ENCODE measurements at places on chromosomes 1 and 21.

DNA sequence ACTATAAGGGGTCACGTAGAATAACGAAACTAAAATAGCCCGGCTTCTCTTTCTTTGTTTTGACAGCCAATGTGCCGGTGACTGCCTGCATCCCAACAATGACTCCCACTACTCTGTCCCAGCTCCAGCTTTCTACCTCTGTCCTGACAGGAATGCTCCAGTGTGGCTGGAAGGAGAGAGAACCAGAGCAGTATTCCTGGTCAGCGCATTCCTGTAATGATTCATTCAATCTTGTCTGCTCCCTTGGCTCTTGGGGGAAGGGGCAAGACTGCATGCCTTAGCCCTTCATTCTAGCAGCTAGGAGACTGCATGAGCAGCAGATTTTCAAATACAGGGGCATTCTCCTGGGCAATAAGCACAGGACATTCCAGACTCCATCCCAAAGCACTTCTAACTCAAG is 132.1 kb upstream of the PRMT6 start:
- DNase-seq = no peak

DNA sequence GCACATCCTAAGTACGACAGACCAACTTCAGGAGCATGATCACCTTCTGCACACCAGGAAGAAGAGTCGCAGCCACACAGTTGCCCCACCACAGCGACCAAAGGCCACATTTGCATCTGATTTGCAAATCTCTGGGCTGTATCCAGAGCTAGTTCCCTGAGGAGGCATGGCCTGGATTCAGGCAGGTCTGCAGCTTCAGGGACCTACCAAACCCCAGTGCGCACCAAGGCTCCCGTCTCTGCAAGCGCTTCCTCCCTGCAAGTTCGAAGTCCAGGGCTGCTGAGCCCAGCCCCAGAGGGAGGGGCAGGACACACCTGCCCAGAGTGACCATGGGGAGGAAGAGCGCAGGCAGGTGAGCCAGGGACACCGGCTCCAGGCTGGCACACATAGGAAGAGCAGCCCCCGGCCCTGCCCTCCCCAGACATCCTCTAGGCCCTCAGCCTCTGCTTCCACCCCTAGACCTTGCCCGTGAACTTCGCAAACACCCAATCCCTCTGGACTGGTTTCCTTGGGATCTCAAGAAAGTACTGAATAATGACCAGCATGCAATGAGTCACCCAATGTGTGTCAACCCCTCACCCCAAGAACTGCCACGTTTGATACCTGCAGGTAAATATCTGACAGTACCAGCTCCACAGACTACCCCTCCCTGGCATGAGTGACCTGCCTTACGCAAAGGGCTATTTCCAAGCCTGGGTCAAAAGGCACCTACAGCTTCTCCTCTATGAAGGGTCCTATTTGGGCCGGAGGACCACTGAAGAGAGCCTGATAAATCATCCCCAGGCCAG is 36.8 kb downstream of the CASZ1 start:
- DNase-seq = peak; percentile 72

GRCh38 chr1:47367651-47368050 is 34.1 kb downstream of the CMPK1 start:
- no peak for DNase-seq

DNA sequence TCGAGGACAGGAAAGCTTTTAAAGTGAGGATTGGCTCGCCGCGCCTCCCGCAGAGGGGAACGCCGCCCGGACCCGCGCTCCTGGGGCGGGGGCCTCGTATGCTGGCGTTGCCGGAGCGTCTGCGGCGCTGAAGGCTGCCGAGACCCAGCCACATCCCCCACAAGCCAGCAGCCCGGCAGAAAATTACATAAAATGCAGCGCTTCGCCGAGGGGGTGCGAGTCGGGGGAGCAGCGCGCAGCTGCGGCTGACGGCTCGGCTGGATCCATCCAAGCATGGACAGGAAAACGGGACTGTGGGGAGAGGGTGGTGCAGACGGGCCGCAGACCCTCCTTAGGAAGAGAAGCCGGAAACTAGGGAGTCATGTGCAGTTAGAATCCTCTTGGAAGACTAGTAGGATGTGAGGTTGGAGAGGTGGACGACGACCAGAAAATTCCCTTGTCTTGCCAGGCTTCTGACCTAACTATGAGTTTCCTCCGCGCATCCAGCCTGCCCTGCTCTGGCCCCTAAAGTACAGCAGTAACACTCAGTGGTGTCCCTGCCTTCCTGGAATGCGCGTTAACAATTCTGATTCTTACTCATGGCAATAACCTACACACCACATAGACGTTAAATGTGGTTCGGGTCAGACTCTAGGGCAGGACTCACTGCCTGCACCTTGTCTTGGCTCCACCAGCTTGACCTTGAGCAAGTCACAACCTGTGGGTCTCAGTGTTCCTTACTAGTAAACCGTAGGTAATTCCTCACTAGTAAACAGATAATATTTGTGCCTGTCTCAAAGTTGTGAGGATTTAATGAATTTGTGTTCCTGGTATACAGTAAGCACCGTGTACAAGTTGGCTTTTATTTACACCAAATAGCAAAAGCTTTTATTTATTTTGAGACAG is 953 bp upstream of the BRWD1 start:
- DNase-seq = no peak

- no peak for DNase-seq
Measured at GRCh38 chr1:170959385-170959784, 24.1 kb downstream of the MROH9 start.

GRCh38 chr1:160742428-160743127 is 3.5 kb downstream of the SLAMF7 start:
- no peak for DNase-seq

DNA sequence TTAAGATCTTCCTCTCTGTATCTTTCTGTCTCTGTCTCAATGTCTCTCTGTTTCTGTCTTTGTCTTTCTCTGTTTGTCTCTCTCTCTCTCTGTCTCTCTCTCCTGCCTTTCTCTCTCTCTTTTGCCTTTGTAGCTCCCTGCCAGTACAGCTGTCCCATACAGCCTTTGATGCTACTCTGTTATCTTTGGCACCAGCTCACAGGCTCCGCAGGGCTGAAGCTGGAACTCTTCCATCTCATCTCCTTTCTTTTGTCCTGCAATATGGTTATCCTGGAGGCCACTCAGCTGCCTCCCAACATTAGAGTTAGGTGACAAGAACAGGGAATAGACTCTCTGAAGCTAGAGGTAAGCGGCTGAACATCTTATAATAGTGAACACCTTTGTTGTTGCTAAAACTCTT is 354.3 kb upstream of the NEGR1 start:
- no peak for DNase-seq

DNA sequence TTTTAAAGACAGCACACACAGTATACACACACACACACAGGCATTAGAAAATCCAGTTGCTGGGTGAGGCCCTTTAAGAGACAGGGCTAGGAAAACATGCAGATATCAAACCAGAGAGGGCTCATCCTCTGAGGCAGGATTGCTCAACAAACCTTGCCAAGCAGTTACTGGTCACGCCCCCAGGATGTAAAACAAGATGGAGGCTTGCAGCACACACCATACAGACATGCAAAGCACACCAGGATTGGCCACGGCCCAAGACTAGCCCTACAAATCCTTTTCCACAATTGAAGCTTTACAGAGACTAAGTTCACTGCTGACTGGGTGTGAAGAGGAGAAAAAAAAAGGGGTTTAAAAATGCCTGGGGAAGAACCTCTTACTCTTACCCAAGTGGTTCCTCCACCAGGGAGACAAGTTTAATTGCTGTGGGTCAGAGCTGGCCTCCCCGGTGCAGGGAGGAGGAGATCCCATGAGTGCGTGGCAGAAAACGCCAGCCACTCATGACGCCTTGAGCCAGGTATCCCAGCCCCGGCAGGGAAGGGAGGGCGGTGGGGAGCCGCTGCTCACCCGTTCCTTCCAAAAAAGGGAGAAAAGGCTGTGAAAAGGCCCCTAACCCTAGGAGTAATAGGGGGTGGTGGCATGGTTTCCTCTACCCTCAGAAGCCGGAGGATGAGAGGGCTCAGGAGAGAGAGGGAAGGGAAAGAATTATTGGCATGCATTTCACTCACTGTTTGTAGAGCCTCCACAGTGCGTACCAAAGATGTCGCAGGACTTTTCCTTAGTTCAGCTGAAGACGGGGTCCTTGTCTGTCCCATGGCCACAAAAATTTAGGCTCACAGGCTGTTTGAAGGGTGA is 594.6 kb upstream of the ZP4 start:
- DNase-seq = no peak
